H7 (cell line): ENCODE measurements at places on chromosomes 16 and 17.

DNA sequence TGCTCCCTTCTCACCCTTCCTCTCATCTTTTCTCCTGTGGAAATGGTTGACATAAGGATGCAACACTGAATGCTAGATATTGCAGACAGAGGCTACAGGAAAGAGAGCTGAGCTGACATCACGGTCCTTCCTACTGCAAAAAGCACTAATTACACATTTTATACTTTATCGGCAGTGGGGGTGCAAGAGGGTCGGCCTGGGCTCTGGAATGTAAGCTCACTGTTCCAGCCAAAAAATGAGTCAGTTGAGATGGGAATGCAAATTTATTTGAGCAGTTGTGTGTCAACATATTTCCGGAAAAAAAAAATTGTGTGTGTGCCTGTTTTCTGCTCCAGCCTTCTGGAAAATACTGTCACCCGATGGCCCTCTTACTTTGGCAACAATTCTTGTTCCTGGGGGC lies 14.1 kb upstream of the MRTFB start:
- no peak for DNase-seq

DNA sequence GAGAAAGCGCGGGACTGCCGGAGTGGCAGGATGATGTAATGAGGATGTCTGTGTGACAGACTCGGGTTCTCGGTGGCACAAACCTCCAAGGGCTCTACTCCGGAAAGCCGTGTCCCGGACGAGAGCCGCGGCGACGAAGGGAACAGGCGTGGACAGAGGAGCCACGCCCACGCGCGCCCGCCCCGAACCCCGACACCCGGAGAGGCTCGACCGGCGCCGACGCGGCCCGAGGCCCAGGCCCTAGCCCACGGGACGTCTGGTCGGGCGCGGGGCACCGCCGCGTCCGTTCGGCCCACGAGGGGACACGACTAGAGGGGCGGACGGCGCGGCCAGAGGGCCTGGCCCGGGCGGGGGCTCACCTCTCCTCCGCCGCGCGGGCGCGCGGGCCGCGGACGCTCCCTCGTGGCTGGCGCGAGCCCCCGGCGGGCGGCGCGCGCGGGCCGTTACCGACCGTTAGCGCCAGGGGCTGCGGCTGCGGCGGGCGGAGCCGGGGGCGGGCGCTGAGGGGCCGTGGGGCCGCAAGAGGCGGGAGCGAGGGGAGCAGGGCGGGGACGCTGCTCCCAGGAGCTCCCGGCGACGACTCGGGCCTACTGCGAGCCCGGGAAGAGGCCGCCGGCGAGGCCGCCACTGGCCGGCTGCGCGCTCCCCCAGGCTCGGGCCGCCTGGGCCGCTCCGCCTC lies 2.1 kb upstream of the IRX5 start:
- DNase-seq, result peak; percentile 58

DNA sequence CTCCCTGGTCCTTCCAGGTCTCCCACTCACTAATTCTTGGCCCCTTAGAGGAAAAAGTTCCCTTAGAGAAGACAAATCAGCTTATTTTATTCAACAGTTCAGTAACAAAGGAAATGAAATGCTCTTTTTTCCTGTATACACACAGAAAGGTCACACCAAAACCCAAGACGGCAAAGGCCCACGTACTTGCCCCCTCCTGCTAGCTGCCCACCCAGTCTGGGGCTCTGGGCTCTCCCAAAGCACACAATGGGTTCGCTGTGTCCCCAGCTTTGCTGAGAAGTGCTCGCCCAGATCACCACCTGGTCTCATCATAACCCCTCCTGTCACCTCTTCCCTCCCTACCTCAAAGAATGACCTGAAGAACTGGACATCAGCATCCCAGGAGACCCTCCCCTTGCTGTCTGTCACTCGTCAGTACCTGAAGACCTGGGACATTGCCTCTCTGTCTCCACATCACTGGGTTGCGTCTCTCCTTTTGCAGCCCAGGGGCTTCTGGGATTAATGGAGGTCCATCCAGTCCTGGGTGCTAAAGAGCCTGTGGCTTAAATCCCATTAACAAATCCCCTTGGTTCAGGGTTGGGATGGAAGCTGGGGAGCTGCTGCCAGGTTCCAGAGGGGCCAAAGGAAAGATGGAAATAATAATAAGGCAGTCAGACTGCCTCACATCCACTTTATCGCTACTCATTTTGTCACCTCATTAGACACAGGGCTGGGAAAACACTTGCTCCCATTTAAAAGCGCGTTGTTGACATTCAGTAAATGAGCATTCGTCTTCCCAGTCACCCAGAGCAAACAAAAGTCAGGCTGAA lies 3.3 kb downstream of the SLC6A4 start:
- DNase-seq, result peak; percentile 13

DNA sequence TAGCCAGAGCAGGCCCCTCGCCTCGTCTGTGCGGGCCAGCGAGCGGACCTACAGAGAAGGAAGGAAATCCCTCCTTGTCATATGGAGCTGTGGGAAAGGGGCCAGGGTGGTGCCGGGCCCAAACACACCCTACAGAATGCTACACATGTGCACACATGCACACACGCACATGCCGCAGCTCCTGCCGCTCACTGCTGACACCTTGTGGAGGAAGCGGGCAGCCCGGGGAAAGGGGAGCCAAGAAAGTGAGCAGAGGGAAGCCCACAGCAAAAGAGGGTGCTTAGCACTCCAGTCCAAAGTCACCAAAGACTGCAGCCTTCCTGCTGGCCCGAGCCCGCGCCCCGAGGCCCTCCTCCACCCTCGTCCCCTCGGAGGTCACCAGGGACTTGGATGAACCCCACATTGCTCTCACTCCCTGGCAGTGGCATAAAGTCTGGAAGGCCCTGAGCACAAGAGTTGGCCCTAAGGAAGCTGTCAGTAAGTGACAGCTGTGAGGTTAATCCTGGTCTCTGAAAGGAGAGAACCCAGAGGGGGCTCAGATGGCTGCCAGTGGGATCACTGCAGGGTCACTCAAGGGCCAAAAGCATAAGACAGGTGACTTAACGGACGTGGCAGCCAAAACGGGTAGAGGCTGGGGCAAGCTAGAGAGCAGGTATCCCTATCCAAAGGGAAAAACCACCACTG lies 68.2 kb downstream of the MYO18A start:
- peak; percentile 93 for DNase-seq

GRCh38 chr17:51487947-51488346 lies 227.6 kb downstream of the UTP18 start:
- peak; percentile 51 for DNase-seq

DNA sequence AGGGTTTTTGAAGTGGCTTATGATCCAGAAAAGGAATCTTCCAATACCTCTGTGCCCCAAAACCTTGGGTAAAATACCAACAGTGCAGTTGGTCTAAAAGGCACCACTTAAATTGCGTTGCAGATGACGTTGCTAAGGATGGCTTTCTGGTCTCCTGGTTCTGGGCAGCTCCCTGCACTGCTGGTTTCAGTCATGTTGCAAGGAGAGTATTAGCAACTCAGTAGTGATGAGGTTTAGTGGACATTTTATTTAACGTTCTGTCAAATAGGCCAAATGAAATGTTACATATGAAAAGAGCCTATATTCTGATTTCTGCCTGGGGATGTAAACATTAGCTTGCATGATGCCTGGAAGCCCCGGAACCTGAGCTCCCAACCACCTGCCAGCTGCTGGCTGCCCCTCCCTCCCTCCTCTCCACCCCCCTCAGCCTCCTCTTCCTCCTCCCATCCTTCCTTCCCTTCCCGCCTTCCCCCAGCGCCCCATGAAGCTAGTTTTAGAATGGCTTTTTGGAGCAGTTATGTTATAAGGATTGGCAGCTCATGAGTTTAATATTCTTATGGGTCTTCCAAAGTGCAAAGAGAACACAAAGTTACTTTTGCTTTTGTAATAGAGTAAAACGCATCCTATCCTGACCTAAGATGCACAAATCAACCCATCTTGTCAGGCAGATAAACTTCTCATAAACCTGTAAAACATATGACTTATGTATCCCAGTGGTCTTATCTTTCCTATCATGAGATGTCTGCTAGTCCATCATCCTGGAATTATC lies 20.7 kb downstream of the CD7 start:
- DNase-seq, result peak; percentile 57

DNA sequence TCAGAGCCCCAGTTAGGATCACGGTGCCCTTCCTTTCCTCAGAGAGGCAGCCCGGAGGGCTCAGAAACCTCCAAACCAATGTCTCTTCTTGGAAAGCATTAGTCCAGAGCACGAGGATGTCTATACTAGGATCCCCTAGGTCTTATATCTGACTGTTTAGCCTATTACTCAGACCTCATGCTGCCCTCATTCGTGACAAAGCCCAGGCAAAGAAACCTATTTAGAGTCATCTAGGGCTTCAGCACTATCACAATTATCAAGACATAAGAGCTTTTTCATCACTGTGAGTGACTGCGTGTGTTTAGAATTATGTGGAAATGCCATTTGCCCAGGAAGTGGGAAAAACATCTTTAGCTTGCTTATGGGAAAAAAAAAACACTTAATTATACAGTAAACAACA lies 159.8 kb upstream of the NOL11 start:
- DNase-seq, result no peak

DNA sequence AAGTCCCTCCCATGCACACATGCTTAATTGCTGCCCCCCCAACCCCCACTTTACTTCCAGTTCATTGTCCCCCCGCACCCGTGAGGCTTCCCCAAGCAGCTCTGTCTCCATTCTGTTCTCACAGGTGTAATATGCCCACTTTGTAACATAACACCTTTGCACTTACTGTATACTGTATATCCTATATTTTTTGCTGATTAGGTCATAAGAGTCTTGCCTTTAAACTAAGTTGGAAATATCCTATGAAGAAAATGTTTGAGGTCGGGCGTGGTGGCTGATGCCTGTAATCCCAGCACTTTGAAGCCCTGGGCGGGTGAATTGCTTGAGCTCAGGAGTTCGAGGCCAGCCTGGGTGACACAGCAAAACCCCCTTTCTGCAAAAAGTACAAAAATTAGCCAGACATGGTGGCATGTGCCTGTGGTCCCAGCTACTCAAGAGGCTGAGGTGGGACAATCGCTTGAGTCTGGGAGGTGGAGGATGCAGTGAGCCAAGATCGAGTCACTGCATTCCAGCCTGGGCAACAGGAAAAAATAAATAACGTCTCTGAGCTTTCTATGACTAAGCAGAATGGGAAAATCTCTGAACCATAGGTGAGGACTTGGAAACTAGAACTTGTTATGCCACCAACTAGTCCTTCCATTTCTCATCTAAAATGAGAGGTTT lies 76.1 kb downstream of the TNRC6C start:
- DNase-seq, result no peak

GRCh38 chr16:68665501-68665900 lies 20.4 kb downstream of the CDH3 start:
- no peak for DNase-seq

- no peak for DNase-seq
Observed at GRCh38 chr16:2913603-2914002, 1.9 kb downstream of the FLYWCH1 start.

DNA sequence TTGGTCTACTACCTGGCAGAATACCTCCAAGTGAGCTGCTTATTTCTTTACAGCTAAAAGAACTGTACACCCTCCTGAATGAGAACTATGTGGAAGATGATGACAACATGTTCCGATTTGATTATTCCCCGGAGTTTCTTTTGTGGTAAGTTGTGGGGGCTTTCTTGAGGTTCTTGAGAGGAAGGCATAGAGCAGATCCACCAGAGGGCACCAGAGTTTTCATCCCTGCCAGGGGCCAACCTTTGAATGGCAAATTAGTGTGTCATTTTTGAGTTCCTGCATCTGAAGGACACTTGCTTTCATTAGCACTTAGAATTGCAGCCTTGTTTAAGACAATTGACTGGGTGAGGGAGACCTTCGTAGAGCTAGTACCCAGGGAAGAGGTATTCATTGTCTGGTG lies 35.0 kb downstream of the NMT1 start:
- DNase-seq, result peak; percentile 76

- no peak for DNase-seq
Observed at GRCh38 chr16:53999841-54000240, 286.7 kb downstream of the IRX3 start.

GRCh38 chr16:11107780-11108465 lies 148.1 kb downstream of the SOCS1 start:
- no peak for DNase-seq

GRCh38 chr17:53475002-53475401 lies 347.7 kb upstream of the KIF2B start:
- DNase-seq, result no peak

DNA sequence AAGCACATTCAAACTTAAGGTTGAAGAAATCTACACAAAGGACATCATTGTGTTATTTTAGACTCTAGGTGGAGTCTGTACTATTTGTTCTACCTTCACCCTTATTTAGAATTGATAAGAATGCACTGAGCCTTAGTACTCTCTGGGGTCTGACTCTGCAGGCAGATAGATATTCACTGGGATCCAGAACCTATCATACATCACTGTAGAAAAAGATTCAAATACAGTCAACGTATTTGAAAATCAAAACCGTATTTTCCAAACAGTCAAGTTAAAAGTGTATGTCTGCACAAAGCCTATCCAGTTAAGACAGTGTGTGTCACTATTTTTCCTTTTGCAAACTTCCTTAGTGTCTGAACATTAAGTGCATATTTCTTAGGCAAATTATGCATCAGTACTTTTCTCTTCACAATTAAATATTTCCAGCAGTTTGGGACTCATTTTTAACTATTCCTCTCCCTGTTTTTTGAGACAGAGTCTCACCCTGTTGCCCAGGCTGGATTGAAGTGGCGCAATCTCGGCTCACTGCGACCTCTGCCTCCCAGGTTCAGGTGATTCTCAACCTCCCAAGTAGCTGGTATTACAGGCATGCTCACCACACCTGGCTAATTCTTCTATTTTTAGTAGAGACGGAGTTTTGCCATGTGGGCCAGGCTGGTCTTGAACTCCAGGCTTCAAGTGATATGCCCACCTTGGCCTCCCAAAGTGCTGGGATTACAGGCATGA lies 22.3 kb downstream of the MOSMO start:
- DNase-seq, result no peak

DNA sequence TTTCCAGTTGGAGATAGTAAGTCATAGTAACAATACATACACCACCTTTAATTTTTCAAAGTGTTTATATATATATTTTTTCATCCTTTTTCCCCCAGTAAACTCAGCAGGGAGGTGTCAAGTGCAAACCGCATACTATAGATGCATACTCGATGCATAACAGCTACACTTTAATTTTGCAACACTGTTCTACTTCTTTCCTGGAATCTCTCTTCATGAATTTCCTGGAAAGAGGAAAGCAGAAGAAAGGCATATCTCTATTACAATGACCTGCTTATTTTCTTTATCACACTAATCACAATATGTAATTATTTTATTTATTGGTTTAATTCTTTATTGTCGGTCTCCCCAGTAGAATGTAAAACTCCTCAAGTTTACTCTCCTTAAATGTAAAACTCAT lies 140.0 kb downstream of the SNX11 start:
- DNase-seq, result no peak

GRCh38 chr17:2705263-2705662 lies 6.3 kb downstream of the CLUH start:
- DNase-seq, result peak; percentile 47

DNA sequence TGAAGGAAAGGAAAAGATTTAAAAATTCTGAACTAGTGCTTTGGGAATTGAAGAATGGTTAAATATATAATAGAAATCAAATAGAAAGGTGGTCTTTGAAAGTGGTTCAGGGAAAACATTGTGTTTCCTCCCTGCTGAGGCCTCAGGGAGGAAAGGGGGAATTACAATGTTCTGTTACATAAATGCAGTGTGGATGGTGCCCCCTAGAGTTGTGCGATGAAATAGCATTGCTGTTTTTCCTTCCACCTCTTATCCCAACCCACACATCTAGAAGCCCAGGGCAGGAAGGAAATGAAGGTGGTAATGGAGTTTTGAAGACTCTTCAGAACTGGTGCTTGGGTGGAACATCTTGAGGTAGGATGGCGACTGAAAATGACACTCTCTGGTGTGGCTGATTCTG lies 6.4 kb upstream of the TOX3 start:
- no peak for DNase-seq

- no peak for DNase-seq
Observed at GRCh38 chr17:17696882-17697633, 15.8 kb downstream of the RAI1 start.
